ENCODE measurements at places on chromosomes 3 and 15.

DNA sequence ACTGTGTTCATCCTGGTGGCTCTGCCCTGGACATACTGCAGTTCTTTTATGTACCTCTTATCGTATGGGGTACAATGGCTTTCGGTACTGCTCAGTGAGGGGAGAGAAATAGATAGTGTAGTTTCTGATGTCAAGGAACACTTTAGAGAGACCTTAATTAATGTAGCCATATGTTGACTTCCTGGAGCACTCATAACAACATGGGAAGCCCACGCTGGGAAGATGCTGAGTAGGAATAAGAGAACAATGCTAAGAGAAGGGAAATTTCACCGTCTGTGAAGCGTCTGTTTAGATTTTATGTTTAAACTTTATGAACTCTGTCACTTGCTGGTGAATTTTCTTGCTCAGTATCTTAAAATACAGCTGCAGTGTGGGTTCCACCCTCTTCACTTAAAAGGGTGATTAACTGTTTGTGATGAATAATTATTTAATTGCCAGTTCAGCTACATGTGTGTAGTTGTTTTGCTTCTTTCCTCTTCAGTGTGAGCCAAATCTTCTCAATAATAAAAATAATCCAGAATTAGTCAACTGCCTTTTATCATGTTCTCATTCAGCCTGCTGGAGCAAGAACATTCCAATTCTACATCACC is 373.1 kb upstream of the TPRG1 start:
- DNase-seq, result no peak

GRCh38 chr15:34266751-34267150 is 41.9 kb downstream of the EMC4 start:
- DNase-seq, result no peak

DNA sequence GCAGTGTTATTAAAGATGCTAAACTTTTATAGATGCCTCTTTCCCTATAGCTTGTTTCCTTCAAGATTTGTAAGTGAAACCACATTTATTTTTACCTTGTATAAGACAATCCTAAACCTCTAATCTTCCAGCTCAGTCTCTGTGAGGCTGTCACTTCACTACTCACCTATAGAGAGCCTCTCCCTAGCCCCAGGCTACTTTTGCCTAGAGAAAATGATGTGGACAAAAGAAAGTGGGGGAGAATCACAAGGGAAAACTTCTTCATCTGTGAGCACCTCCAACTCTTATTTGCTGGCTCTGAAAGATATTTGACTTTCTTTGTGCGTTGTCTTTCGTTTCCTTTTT is 74.9 kb upstream of the SCN5A start:
- no peak for DNase-seq

GRCh38 chr3:70006089-70006488 is 6.6 kb downstream of the SAMMSON start:
- DNase-seq, result no peak
